Amniotic epithelial cell (primary cell): ENCODE measurements at places on chromosomes 13 and 19.

- no peak for DNase-seq
Measured at GRCh38 chr19:29695765-29696564, 19.1 kb downstream of the C19orf12 start.

GRCh38 chr13:44768775-44769581 lies 192.8 kb upstream of the TSC22D1 start:
- no peak for DNase-seq

DNA sequence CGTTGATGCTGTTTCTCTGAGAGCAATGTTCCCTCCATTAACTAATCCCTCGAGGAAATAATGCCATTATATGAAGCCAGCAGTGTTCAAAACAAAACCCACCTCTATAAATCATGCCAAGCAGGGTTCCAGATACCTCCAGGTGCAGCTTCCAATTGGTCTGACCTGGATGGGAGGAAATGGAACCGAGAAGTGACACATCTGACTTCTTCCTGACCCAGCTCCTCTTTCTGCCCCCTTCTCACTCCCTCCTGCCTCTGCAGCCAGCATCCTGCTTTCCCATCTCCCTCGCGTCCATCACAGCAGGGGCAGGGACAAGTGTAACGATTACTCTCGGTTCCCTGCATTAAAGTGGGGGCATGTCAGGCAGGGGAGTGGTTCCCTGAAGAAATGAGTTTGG lies 37.5 kb downstream of the HSPH1 start:
- DNase-seq: no peak

DNA sequence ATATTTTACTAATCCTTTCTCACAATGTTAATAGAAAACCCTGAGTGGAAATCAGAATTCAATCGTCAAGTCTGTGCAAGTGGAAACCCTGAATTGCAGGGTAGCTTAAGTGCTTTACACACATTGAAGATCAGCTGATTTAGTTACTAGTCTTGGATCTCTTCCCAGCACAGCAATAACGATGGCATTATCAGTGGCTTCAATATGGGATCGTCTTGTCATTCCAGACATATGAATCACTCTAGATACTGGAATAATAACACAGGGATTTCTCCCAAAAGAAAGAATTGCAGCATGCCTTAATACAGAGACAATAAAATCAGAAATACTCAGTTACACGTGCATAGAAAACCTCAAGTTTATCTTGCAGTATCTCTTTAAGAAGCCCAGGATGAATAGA lies 12.6 kb upstream of the METTL21C start:
- DNase-seq: peak; percentile 91

GRCh38 chr13:106499896-106500295 lies 35.6 kb downstream of the EFNB2 start:
- peak; percentile 87 for DNase-seq

GRCh38 chr13:98508280-98508679 lies 68.6 kb downstream of the STK24 start:
- peak; percentile 74 for DNase-seq

DNA sequence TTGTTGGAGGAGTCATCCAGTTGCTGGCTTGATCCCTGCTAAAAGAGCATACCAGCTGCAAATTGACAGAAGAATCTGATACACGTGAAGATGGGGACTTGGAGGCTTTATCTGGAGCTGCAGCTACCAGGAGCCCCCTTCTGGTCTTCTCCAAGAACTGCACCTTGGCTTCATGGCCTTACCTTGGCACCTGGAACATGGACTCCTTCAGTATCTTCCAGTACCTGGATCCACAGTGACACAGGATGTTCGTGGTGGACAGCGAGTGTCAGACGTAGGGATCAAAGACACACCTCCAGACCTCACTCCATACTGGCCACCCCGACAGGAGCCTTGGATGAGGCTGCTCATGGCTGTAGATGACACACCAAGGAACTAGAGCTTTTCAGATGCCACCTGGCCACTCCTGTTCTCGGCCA lies 9.9 kb upstream of the ACSBG2 start:
- peak; percentile 72 for DNase-seq

GRCh38 chr13:84455143-84455905 lies 573.0 kb upstream of the SLITRK1 start:
- DNase-seq: no peak
